ENCODE measurements at places on chromosomes 7 and 10.

DNA sequence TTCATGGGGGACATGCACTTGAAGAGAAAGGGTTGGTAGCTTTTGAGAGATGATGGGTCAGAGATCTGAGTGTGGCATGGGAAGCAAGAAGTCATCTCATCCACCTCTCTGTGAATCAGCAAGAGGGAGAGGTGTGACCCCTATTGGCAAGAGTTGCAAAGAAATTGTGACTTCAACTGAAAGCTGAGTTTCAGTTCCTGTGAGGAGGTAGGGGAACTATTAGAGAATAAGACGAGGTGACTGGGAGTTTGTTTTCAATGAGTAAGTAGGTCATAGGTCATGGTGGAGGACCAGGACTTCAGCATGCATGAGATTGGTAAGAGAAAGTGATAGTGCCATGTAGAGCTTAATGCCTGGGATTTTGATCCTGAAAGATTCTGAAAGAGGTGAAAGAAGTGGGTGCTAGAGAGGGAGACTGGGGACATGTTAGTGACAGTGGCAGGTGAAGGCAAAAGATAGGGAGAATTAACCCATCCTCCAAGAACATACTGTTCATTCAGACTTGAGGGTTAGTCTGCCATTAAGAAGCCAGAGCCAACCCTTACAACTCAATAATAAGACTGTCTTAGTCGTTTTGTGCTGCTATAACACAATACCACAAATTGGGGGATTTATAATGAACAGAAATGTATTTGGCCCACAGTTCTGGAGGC lies 75.5 kb upstream of the CAPZA2 start:
- no peak for DNase-seq

GRCh38 chr7:114212721-114213429 lies 201.7 kb upstream of the FOXP2 start:
- no peak for DNase-seq

DNA sequence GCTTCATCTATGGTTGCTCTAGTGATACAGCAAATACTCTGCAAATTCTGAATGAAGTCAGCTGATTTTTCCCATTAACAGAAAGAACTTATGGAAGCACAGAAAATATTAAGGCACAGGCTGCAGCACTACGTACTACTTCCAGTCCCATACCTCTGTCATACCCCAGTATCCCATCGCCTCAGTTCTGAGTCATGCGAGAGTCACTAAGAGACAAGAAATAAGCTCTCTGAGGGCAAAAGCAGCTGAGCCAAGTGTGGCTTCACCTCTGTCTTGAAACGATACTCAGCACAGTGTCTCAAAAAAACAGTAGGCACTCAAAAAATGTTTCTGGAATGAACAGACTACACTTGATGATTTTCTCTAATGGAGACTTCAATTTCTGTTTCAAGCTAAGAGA lies 48.2 kb downstream of the EZH2 start:
- DNase-seq = no peak

DNA sequence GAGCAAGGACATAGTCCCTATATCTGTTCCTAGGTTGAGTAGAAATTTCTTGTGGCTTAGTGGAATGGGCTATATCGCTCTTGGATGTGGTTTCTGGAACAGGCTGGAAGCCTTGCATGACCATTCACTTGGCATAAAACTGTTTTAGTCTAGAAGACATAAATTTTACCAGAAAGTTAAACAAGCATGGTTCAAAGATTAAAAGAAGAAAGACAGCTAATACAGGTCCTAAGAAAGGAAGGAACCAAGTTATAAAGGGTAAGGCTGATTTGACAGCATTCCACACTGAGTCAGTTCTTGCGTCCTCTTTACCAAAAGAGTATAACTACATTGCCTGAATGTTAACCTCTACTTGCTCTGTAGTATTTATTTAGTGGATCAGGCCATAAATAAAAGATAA lies 724.2 kb downstream of the SORCS1 start:
- no peak for DNase-seq

DNA sequence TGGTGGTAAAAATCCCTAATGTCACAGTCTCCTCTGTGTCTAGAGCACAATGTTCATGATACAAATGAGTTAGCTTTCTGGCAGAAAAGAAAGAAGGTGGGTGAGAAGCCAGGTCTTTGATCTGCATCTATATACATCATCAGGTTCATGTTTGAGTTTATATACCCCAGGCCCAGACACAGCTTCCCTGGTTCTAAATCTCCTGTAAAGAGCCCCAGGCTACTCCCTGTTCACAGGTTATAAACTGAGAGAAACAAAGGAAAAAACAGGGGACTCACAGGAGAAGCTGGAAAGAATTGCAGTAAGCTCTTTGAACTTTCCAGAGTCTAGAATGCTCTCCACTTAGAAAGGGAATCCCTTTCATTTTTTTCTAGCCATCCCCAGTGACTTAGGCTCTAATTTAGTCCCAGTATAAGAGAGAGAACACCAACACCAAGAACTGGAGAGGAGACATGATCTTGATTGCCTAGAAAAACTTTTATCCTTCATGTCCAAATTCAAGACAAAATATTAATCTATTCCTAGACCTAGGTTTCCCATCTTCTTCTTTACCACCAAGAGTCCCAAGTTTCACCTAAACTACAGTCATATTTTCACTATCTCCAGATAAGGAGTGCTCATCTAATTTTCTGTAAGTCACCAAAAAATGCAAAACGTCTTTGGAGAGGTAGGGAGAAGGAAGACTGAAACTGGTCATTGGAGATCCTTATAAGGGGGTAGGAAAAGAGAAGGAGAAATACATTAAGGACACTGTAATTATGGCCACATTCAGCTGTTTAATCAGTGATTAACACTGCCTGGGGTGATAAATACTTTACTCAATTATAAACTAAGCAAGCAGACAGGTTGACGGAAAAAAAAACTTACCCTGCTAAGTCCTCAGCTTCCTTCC lies 469 bp downstream of the MSS51 start:
- DNase-seq = no peak

GRCh38 chr7:104927055-104927454 lies 87.0 kb upstream of the KMT2E start:
- DNase-seq = no peak

GRCh38 chr10:87991946-87992345 lies 128.5 kb downstream of the PTEN start:
- no peak for DNase-seq

DNA sequence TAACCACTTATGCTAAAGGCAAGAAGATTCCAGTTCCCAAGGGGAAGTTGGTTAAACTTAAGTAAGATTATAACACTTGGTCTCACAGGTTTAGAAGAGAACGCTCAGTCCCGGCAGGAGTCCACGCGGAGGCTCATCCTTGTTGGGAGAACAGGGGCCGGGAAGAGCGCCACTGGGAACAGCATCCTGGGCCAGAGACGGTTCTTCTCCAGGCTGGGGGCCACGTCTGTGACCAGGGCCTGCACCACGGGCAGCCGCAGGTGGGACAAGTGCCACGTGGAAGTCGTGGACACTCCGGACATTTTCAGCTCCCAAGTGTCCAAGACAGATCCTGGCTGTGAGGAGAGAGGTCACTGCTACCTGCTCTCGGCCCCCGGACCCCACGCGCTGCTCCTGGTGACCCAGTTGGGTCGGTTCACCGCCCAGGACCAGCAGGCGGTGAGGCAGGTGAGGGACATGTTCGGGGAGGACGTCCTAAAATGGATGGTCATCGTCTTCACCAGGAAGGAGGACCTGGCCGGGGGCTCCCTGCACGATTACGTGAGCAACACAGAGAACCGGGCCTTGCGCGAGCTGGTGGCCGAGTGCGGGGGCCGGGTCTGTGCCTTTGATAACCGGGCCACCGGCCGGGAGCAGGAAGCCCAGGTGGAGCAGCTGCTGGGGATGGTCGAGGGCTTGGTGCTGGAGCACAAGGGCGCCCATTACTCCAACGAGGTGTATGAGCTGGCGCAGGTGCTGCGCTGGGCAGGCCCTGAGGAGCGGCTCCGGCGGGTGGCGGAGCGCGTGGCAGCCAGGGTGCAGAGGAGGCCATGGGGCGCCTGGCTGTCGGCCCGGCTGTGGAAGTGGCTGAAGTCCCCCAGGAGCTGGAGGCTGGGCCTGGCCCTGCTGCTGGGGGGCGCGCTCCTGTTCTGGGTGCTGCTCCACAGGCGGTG lies 3.8 kb downstream of the GIMAP1 start:
- no peak for DNase-seq

DNA sequence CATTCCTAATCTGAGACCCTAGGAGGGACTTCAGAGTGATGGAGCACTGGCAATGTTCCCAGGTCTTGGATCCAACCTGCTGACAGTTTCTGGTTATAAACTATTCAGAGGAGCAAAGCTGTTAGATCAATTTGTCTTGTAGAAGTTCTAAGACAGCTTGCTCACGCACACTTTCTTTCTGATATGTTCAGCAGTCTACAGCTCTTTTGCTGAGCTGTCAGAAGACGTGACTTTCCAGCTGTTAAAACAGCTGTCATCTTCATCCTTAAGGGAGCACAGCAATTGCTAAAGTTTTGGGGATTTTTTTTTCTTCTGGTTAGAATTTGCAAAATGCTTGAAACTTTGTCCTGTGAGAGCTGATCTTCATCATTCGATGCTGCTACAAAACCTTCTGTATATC lies 823.1 kb downstream of the SORCS1 start:
- DNase-seq = no peak

Data from CD4-positive, alpha-beta T cell (primary cell).